ENCODE measurements at places on chromosomes 6 and 20.
A peak's percentile ranks its signal among the peaks of the same experiment; 100 is the strongest.

- DNase-seq = no peak
These were observed 2.0 kb downstream of the HLA-B start for GRCh38 chr6:31354864-31355582.

- DNase-seq = no peak
These were observed 188.5 kb upstream of the SNX9 start for GRCh38 chr6:157634546-157634945.

GRCh38 chr6:101433141-101433540, 39.6 kb downstream of the GRIK2 start:
- DNase-seq = no peak

DNA sequence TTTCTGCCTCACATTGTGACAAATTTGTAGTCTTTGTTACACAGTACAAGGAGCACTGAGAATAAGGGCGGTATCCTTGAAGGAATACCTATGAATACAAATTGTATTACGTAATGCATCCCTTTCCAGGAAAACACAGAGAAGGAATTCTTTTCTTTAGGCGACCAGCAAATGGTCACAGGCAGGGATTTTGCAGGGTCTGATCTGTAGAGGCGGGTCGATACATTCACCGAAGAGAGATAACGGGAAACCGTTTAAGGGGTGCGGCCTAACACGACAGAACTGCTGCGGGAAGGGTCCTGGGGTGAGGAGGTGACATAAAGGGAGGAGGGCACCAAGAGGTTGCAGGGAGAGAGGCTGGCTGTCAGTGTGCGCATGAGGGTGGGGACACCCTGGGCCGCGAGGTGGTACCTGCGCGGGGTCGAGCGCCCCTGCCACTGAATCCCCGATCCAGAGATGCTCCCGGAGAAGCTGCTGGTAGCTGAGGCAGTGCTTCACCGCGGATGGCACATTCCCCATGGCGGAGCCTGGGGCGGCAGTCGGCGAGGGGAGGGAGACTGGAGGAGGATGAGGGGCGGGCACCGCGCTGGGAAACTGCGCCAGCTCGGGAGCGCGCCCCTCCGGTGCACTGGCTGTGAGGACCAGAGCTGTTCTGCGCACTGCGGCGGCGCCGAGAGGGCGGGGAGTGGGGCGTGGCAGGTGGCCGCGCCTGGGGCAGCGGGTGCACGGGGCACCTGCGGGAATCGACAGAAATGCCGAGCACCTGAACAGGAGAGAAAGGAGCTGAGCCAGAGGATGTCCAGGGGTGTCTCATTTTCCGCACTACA, at the start of gene HMGCLL1:
Gene HMGCLL1, minus strand, starts transcription at position 656 of the 827 bp plus-strand sequence. Its CDS starts 137 bp downstream, at position 519.
- DNase-seq = peak; percentile 88

GRCh38 chr6:85163156-85164080, 286.5 kb upstream of the NT5E start:
- no peak for DNase-seq

DNA sequence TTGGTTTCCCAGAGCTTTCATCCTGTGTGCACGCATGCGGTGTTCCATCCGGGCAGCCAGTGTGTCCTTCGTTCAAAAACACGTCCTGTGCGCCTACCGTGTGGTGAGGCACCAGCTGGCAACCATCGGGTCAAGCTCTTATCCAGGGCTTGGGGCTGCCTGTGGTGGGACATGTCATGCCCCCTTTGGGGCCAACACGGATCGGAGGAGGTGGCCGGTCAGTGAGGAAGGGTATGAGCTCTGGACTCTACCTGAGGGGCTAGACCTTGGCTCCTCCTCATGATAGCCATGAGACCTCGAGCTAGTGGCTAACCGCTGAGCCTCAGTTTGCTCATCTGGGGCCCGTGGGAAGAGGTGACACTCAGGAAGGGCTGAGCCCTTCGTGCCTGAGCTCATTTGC, 158.5 kb upstream of the PMEPA1 start:
- no peak for DNase-seq

Data from NCI-H2081 (cell line).